ENCODE measurements at places on chromosomes 3 and 15. TPM values are rescaled to one million over a fixed set of nuclear protein-coding genes. Genes with fewer than 3 reads are reported as not detected.

DNA sequence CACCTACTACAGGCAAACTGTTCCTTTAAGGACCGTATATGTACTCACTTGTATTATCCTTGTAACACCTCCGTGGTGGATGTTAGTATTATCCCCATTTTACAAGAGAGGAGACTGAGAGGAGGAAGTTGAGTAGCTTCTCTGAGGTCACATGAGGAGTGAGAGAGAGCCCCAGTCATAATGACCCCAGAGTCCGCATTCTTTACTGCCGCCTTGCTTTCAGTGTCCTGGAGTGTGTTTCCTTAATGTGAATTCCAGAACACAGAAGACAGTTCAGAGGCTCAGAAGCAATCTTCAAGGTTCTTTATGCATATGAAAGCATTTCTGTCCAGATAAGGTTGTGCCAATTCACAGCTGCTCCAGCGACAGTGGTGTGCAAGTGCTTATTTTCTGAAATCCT, 199.2 kb downstream of the CACNA2D3 start:
- H3K4me3 ChIP-seq: no peak overlapping the region
- H3K36me3 ChIP-seq: no peaks in the 10 kb centered on the region
- H3K4me1 ChIP-seq: no peaks in the 10 kb centered on the region
- H3K27me3 ChIP-seq: no peaks in the 10 kb centered on the region
- H3K27ac ChIP-seq: no peak overlapping the region
- no peak for DNase-seq

DNA sequence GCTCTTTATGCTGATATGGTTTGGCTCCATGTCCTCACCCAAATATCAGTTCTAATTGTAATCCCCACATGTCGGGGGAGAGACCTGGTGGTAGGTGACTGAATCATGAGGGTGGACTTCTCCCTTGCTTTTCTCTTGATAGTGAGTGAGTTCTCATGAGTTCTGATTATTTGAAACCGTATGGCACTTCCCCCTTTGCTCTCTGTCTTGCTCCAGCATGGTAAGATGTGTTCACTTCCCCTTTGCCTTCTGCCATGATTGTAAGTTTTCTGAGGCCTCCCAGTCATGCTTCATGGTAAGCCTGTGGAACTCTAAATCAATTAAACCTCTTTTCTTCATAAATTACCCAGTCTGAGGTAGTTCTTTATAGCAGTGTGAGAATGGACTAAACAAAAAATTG, 107.6 kb downstream of the IMPG2 start:
- no peaks in the 10 kb centered on the region for H3K36me3 ChIP-seq
- no peak overlapping the region for H3K4me3 ChIP-seq
- no peaks in the 10 kb centered on the region for H3K27me3 ChIP-seq
- no peak for DNase-seq
- H3K4me1 ChIP-seq: no peaks in the 10 kb centered on the region
- no peak overlapping the region for H3K27ac ChIP-seq

DNA sequence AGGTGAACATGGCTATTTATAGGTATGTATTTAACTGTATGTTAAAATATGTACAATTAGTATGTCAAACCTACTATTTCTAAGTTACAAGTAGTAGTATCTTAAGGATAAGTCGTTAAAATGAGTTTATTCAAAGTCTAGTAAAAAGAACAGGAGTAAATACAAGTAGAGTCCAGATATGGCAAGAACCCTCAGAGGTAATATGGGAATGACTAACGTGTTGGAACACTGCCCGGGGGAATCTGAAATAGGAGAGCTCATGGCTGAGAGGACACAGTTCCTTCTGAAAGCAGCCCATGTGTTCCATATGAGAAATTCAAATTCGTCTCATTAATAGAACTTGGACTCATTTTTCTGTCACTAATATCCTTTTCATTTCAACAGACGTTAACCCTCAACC, 158.8 kb downstream of the CLSTN2 start:
- H3K4me3 ChIP-seq: no peak overlapping the region
- no peak overlapping the region for H3K27ac ChIP-seq
- H3K4me1 ChIP-seq: no peaks in the 10 kb centered on the region
- no peaks in the 10 kb centered on the region for H3K27me3 ChIP-seq
- peak; percentile 77 for DNase-seq

GRCh38 chr15:88680241-88681001, 41.6 kb downstream of the ISG20 start:
- DNase-seq: no peak
- H3K4me3 ChIP-seq: no peak overlapping the region
- no peaks in the 10 kb centered on the region for H3K27me3 ChIP-seq
- no peak overlapping the region for H3K27ac ChIP-seq

- H3K4me3 ChIP-seq: no peak overlapping the region
- no peak for DNase-seq
- no peaks in the 10 kb centered on the region for H3K36me3 ChIP-seq
- no peaks in the 10 kb centered on the region for H3K27me3 ChIP-seq
- H3K27ac ChIP-seq: no peak overlapping the region
- no peaks in the 10 kb centered on the region for H3K4me1 ChIP-seq
Measured at GRCh38 chr3:117091676-117092075, 382.1 kb downstream of the TUSC7 start.

DNA sequence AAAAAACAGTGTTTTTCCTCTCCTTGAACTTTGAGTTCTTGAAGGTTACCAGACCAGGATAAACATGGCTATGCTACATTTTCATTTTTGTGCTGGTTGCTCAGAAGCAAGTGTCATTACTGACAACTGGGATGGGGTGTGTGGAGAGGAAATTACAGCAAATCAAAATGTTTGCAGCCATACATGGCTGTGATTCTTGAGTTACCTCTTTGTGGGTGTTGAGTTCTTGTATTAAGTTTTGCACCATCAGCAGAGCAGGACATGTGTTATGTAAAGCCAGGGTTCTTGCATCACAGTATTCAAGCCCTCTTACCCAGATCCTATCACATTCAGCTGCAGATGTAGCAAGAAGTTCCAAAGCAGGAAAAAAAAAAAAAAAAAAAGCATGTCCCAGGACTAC, 53.9 kb upstream of the ATOSA start:
- no peaks in the 10 kb centered on the region for H3K36me3 ChIP-seq
- no peaks in the 10 kb centered on the region for H3K27me3 ChIP-seq
- H3K27ac ChIP-seq: no peak overlapping the region
- H3K4me1 ChIP-seq: peaks cover 8% of the 10 kb centered on the region
- no peak overlapping the region for H3K4me3 ChIP-seq

DNA sequence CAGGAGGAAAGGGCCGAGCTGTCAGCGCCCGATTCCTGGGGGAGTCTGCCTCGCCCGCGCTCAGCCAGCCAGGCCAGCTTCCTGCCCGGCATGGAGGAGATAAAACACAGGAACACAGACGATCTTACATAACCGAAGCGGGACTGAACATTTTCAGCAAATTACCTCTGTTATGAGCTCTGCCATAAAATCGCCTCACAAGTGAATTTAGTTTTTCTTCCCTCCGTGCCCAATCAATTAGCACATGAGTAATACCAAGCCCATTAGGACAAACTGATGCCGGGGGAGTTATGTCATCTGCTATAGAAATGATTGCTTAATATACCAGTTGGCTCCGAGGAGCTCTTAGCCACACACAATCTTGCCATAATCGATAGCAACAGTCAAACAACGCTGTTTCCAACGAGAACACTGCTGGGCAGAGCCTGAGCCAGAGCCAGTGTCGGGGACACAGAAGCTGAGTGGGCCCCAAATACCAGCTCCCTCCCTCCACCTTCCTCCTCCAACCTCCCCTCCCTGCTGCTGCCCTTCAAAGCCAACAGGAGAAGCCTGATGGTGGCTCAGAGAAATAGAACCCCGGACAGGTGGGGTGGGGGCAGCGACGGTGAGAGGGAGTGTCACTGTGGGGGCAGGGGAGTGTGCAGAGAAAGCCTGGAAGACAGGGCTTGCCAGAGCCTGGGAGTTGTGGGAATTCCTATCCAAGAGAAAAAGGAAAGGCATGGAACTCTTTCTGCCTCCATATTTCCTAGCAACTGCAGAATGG, 279.4 kb upstream of the TLE3 start:
- DNase-seq: peak; percentile 65
- no peaks in the 10 kb centered on the region for H3K27me3 ChIP-seq
- peak overlapping the region; percentile 1 for H3K27ac ChIP-seq

- H3K36me3 ChIP-seq: no peaks in the 10 kb centered on the region
- DNase-seq: no peak
- H3K27me3 ChIP-seq: no peaks in the 10 kb centered on the region
- H3K27ac ChIP-seq: no peak overlapping the region
- H3K4me3 ChIP-seq: no peak overlapping the region
Measured at GRCh38 chr3:160098926-160099626, 110.4 kb downstream of the IL12A start.

DNA sequence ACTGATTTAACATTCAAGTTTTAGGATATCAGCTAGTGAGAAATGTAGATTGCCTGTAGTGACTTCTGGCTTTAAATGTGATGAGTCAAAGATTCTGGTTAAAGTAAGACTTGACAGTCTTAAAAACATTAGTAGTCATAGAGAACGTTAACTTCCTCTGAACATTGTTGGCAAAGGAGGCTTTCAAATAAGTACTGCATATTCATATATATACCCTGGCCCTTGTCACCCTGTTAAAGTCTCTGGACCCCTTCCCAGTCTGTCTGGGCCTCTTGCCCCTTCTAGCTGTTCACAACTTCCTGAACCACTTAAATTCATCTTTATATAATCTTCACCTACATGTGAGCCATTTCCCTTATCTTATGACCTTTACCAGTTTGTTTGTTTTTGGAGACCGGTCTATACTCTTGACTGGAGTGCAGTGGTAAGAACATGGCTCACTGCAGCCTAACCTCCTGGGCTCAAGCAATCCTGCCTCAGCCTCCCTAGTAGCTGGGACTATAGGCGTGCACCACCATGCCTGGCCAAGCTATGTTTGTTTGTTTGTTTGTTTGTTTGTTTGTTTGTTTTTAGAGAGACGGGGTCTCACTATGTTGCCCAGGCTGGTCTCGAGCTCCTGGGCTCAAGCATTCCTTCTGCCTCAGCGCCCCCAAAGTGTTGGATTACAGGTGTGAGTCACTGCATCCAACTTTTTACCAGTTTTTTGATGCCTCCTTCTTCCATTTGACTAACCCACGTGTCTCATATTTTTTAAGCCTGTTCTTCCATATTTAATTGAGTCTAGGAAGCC, 64.4 kb upstream of the CRTC3 start:
- H3K4me3 ChIP-seq: no peak overlapping the region
- DNase-seq: no peak
- H3K27ac ChIP-seq: no peak overlapping the region
- H3K36me3 ChIP-seq: peaks cover 34% of the 10 kb centered on the region
- H3K27me3 ChIP-seq: no peaks in the 10 kb centered on the region

GRCh38 chr3:144564011-144564410, 592.4 kb downstream of the DIPK2A start:
- no peaks in the 10 kb centered on the region for H3K4me1 ChIP-seq
- DNase-seq: no peak
- H3K36me3 ChIP-seq: no peaks in the 10 kb centered on the region
- no peak overlapping the region for H3K4me3 ChIP-seq
- no peak overlapping the region for H3K27ac ChIP-seq

DNA sequence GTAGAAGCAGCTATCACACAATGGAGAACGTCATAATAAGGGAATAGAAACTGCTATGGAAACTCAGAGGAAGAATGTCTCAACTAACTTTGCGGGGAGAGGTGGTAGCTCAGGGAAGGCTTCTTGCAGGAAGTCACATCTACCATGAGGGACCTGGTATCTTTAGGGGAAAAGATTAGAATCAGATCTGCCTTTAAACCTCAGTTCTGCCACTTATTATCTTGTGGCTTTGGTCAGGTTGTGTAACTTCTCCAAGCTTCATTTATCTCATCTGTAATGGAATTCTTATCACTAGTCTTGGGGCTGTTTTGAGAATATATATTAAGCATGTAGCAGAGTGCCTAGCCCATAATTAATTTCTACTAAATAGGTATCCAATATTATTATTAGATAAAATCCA, 46.4 kb upstream of the PRICKLE2 start:
- no peak overlapping the region for H3K4me3 ChIP-seq
- H3K27me3 ChIP-seq: no peaks in the 10 kb centered on the region
- no peak for DNase-seq
- H3K27ac ChIP-seq: no peak overlapping the region
- no peaks in the 10 kb centered on the region for H3K4me1 ChIP-seq
- no peaks in the 10 kb centered on the region for H3K36me3 ChIP-seq

GRCh38 chr3:71542521-71543370, 40.8 kb downstream of the FOXP1 start:
- no peaks in the 10 kb centered on the region for H3K36me3 ChIP-seq
- no peaks in the 10 kb centered on the region for H3K27me3 ChIP-seq
- H3K27ac ChIP-seq: peak overlapping the region; percentile 33
- peak overlapping the region; percentile 29 for H3K4me3 ChIP-seq
- DNase-seq: peak; percentile 92

DNA sequence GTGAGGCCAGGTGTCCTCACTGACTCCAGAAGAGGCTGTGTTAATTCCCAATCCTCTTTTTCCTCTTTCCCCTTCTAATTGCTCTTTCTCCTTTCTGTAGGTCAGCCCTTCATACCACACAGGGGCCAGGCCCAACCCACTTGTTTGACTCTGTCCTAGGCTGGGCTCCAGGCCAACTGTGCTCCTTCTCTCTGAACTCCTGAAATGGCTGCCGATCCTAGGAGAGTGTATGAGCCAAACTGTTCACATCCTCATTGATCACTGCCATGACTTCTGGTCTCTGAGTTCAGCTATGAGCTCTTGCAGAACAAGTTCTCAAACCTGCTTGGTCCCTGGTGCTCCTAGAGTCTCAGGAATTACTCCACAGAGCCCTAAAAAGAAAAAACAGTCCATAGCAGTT, 145.1 kb downstream of the VGLL4 start:
- H3K27me3 ChIP-seq: no peaks in the 10 kb centered on the region
- H3K36me3 ChIP-seq: no peaks in the 10 kb centered on the region

GRCh38 chr15:67303490-67304363, 49.1 kb downstream of the IQCH start:
- H3K27me3 ChIP-seq: no peaks in the 10 kb centered on the region
- H3K4me3 ChIP-seq: no peak overlapping the region
- H3K4me1 ChIP-seq: no peaks in the 10 kb centered on the region
- H3K36me3 ChIP-seq: no peaks in the 10 kb centered on the region
- H3K27ac ChIP-seq: no peak overlapping the region

The SHC4 gene
- total RNA-seq: 4.9 TPM

The POC1A gene
- total RNA-seq: 0.78 TPM

The ACKR2 gene
- 6.2 TPM for total RNA-seq

The AMIGO3 gene
- 1.1 TPM for total RNA-seq

The GPR149 gene
- not detected for total RNA-seq

The TP63 gene
- 0.24 TPM for total RNA-seq

The ADCY5 gene
- total RNA-seq: 163 TPM

The ERC2 gene
- total RNA-seq: 2.9 TPM

The CCR3 gene
- total RNA-seq: not detected

The HYAL2 gene
- total RNA-seq: 129 TPM

The SERP1 gene
- 102 TPM for total RNA-seq

The CLSTN2 gene
- total RNA-seq: 13.6 TPM

Measured in right atrium auricular region (tissue), 2 donors.